ENCODE measurements at places on chromosomes 13 and 19. TPM values are rescaled to one million over a fixed set of nuclear protein-coding genes. Genes with fewer than 3 reads are reported as not detected.

GRCh38 chr19:3059653-3060052 is 2.6 kb downstream of the TLE5 start:
- no peak for DNase-seq

DNA sequence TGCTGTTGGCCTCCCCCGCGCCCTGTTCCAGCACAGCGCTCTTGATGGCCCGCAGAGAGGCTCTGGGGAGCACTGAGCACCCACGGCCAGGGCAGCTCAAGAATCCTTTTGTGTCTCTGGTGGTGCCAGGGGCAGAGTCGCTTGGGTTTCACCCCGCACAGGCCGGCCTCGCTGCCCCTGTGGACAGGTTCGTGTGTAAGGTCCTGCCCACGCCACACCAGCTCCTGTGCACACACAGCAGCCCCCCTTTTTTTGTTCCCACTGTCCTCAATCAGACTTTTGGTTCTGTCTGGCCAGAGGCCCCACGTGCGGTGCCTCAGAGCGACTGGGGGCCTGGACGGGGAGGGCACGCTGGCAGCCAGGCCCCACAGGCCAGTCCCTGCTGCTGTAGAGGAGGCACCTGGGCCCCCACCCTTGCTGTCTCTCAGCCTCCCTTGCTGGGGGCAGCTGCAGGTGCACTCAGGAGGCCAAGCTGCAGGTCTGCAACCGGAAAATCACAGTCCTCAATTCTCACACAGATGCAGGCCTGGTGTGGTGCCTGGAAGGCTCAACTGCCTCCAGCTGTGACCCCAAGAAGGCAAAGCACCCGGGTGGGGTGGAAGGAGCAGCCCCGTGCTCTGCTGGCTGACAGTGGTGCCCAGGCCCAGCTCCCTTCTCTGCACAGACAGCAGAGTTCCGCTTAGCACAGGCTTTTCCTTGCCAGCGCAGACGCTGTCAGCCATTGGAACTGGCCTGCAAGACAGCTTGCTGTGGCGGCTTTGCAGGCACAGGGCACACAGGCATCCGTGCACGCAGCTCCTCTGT is 12.6 kb upstream of the F7 start:
- no peak for DNase-seq

GRCh38 chr19:39599116-39599515 is 3.2 kb upstream of the LGALS13 start:
- peak; percentile 23 for DNase-seq

The TMPRSS9 gene
- total RNA-seq: not detected

The TUBB4A gene
- 6.8 TPM for total RNA-seq

GRCh38 chr13:93502987-93503615 is 276.5 kb downstream of the GPC6 start:
- no peak for DNase-seq

DNA sequence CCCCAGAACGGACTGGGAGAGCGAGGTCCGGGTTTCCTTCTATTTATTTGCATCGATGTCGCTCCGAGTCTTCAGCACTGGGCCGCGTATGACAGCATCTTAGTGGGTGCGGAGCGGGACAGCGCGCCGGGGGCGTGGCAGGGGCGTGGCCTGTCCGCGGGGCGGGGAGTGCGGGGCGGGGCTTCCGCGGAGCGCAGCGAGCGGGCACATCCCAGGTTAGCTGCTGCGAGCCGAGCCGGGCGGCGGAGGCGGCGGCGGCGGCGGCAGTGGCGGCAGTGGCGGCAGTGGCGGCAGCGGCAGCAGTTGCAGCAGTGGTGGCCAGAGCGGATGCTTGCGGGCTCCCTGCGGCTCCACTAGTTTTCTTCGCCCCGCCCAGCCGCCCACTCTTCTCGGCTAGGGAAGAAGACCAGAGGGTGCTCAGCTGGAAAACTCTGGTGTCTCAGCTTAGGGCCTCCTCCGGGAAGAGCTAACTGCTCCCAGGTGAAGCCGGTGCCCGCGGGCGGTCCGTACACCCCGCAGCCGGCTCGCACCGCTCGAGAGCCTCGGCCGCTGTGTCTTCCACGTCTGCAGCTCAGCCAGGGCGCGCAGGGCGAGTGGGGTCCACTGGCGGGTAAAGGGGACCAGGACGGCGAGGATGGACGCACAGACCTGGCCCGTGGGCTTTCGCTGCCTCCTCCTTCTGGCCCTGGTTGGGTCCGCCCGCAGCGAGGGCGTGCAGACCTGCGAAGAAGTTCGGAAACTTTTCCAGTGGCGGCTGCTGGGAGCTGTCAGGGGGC is at the start of gene GPC5:
Gene GPC5, plus strand, starts transcription at position 209 of the 776 bp plus-strand sequence.
- DNase-seq: peak; percentile 25

The C13orf42 gene
- total RNA-seq: not detected

The TEX101 gene
- not detected for total RNA-seq

DNA sequence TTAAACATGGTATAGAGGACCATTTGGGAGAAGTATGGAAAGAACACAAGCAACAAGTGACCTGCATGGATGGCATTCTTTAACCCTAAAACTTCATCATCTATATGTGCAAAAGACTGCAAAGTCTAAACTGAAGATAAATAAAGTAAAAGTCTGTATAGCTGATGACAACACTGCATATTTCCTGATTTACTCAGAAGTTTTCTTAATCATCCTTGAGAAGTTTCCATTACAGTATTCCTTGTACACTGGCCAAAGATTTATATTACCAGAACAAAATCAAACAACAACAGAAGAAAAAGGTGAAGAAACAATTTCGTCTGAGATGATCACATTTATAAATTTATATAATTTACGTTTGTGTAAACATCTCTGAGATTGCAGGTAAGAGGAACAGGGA is 805.7 kb downstream of the PCDH9 start:
- DNase-seq: peak; percentile 8

The TMEM150B gene
- not detected for total RNA-seq

The PLPPR2 gene
- 14.5 TPM for total RNA-seq

GRCh38 chr13:104318121-104318520 is 1251.9 kb upstream of the SLC10A2 start:
- DNase-seq: peak; percentile 62

DNA sequence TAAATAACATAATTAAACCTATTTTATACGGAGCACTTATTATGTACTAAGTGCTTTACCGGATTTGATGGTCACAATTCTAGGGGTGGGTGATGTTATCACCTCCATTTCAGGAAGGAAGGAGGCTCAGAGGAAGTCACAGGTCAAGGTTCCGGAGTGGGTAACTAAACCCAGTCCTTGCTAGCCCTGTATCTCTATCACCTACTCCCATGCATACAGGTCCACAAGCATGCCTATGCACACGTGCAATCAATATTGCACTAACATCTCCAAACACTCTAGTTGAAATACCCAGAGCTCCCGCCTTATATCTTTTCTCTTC is 17.8 kb upstream of the FOSB start:
- DNase-seq: no peak

GRCh38 chr13:46296921-46297320 is 85.2 kb downstream of the LRRC63 start:
- peak; percentile 90 for DNase-seq

- DNase-seq: no peak
These were observed 61.3 kb upstream of the POMP start for GRCh38 chr13:28597641-28598040.

DNA sequence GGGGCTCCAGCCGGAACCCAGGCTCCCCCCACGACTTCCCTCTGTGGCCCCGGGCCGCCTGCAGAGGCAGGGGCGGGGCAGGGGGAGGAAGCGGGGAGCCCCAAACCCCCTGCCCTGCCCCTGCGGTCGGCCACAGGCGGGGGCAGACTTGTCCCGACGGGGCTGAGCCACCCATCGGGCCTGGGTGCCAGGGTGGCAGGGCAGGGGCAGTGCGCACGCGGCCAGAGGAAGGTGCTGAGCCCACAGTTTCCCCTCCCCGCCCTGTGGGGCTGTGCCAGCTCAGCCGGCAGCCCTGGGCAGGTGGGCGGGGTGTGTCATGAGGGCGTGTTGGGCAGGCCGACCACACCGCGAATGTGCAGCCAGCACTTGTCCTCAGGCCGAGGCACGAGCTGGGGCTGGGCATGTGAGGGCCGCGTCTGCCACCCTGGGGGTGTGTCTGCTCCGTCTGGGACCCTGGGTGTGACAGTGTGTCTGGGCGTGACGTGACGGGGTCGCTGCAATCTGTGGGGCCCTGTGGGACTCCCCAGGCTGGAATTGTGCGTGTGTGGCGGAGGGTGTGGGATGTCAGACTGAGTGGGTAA is 17.7 kb downstream of the CCDC97 start:
- DNase-seq: peak; percentile 61
